LoVo (cell line): ENCODE measurements at places on chromosomes 3 and 15.

GRCh38 chr3:23656199-23656598 is 149.6 kb upstream of the UBE2E1 start:
- no peak for DNase-seq

DNA sequence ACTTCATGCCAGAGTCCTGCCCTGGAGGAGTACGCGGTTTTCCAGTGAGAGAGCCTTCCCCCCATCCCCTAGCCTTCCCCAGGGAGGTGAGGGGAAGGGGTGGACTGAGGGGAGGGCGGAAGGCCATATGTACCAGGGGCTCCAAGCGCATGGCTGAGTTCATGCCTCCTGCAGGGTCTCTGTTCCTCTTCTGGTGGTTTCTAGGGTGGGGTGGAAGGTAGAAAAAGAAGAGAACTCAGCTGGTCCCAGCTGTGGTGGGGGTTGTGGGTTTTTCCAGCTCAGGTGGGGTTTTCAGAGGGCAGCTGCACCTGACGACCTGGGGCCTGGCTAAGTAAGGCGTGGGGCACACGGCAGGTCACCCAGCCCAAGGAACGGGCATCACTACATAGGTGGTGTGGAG is 10.7 kb upstream of the IQSEC1 start:
- no peak for DNase-seq

- no peak for DNase-seq
Measured at GRCh38 chr3:76646921-76647562, 392.9 kb upstream of the ROBO2 start.

- no peak for DNase-seq
Measured at GRCh38 chr3:155673421-155673820, 71.5 kb downstream of the PLCH1 start.

GRCh38 chr3:139119331-139120025 is 74.8 kb upstream of the PRR23C start:
- DNase-seq = no peak

DNA sequence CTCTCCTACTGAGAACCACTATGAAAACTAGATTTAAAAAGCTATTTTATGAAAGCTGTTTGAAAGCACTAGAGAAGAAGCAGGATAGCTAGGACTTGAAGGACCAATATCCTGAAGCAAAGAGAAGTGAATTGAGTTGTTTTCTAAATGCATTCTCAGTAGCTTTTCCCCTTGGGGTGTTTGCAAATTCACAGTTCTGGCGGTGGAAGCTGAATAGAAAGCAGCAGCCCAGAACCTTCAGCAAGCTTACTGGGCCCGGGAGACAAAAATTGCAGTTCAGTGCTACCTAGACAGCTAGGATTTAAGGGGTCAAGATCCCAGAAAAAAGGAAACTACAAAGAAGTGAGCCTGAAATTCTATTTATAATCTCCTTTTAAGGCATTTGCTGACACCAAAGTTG is 31.3 kb upstream of the ANP32A start:
- DNase-seq = no peak

DNA sequence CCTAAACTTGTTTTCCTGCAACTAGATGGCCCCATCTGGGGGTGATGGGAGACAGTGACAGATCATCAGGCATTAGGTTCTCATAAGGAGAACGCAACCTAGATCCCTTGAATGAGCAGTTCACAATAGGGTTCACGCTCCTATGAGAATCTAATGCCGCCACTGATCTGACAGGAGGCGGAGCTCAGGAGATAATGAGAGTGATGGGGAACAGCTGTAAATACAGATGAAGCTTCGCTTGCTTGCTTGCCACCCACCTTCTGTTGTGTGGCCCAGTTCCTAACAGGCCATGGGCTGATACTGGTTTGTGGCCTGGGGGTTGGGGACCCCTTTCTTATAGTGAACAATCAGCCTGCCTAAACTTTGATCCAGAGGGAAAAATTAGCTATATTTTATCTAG is 15.2 kb upstream of the C3orf49 start:
- DNase-seq = no peak

- no peak for DNase-seq
Measured at GRCh38 chr15:69400850-69401249, 13.3 kb upstream of the KIF23 start.

DNA sequence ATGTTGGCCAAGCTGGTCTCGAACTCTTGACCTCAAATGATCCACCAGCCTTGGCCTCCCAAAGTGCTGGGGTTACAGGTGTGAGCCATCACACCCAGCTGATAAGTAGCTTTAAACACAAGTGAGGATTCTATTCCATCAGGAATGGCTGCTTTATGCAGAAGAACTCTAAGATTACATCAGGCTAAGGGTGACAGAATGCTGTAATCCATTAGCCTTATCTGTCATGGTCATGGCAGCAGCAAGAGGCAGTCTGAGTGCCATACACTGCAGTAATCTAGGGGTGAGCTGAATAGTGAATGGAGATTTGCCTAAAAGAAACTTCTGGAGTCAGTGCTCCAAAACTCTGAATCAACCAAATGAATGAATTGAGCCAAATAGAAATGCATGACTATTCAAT is 39.6 kb downstream of the LIPC start:
- no peak for DNase-seq

DNA sequence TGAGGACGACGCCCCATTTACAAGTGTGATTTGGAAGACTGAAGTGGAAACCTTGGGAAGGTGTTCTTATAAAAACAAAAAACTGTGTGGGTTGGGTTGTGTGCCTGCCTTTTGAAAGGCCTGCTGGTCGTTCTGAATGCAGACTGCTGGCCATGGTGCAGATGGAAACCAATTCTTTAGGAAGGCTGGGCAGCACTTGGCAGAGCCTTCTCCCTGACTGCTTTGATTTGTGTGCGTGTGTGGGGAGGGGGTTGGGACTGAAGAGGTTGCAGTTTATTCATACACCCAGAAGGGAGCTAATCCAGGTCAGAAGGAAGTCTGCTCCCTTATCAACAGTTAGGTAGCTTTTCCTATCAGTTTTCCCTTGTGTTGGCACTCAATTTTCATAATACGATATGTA is 288.7 kb downstream of the SOX2 start:
- DNase-seq = no peak

- no peak for DNase-seq
Measured at GRCh38 chr3:113158171-113158570, 53.2 kb upstream of the BOC start.

- no peak for DNase-seq
Measured at GRCh38 chr3:28267984-28268849, 26.8 kb downstream of the CMC1 start.

- no peak for DNase-seq
Measured at GRCh38 chr15:93168910-93169309, 79.9 kb upstream of the RGMA start.

GRCh38 chr3:160842021-160843005 is 86.3 kb downstream of the PPM1L start:
- no peak for DNase-seq

- no peak for DNase-seq
Measured at GRCh38 chr3:48215876-48216275, 7.4 kb upstream of the CAMP start.

- DNase-seq = no peak
Measured at GRCh38 chr3:61761694-61762430, 200.5 kb downstream of the PTPRG start.

GRCh38 chr15:32844118-32844711 is 126.4 kb downstream of the GREM1 start:
- peak; percentile 32 for DNase-seq

DNA sequence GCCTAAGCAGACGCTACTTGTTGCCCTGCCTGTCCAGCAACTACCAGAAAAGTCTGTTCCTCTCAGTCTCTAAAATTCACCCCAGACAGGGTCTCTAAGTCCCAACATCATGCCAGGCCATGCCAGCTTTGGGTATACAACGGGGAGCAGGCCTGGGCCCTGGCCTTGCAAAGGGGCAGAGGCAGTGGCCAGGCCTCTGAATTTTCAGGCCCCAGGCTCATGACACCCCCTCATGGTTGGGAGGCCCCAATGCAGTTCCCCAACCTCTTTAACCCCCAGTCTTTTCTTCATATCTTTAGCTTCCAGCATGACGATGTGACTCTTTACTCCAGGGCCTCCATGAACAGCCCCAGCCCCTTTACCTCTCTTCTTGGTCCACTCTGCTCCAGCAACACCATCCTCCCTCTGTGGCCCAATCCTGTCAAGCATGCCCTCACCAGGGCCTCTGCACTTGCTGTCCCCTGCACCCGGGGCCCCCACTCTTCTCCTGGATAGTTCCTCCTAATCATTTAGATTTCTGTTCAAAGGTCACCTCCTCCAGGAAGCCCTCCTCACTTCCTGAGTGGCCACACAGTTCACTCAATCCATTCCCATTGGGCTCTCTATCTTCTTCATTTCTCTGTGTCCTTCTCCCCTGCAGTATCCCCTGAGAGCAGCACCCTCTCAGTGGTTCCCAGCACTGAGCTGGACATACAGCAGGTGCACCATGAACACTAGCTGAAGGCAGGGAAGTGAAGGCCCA is 4.8 kb downstream of the IQSEC1 start:
- DNase-seq = no peak

DNA sequence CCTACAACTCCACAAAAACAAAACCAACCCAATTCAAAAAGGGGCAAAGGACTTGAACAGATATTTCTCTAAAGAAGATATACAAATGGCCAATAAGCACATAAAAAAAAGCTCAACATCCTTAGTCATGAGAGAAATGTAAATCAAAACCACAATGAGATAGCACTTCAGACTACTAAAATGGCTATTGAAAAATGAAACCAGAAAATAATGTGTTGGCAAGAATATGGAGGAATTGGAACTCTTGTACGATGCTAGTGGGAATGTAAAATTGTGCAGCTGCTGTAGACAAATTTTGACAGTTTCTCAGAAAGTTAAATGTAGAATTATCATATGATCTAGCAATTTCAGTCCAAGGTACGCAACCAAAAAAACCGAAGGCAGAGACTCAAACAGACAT is 29.0 kb downstream of the KY start:
- no peak for DNase-seq

GRCh38 chr15:74844319-74845207 is 1.6 kb upstream of the ULK3 start:
- no peak for DNase-seq

DNA sequence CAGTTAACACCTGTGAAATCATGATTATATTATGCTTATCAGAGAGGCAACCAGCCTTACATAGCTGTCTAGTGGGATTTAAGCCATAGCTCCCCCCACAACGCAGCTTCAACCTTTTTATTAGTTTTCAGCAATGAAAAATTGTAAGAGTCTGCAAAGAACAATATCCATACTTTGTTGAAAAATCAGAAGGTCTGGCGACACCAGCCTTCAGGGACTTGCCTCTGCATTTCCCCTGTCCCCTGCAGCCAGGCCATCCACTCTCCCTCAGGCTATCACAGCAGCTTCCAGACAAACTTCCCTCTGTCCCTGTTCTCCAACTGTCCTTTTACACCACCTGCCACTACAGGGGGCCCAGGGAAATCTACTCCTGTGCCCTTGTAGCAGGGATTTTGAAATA is 59.9 kb downstream of the SSUH2 start:
- DNase-seq = no peak

- DNase-seq = peak; percentile 23
Measured at GRCh38 chr15:63348392-63348791, 33.3 kb downstream of the CA12 start.

- DNase-seq = peak; percentile 60
Measured at GRCh38 chr3:126540342-126540849, 16.4 kb downstream of the CHST13 start.

DNA sequence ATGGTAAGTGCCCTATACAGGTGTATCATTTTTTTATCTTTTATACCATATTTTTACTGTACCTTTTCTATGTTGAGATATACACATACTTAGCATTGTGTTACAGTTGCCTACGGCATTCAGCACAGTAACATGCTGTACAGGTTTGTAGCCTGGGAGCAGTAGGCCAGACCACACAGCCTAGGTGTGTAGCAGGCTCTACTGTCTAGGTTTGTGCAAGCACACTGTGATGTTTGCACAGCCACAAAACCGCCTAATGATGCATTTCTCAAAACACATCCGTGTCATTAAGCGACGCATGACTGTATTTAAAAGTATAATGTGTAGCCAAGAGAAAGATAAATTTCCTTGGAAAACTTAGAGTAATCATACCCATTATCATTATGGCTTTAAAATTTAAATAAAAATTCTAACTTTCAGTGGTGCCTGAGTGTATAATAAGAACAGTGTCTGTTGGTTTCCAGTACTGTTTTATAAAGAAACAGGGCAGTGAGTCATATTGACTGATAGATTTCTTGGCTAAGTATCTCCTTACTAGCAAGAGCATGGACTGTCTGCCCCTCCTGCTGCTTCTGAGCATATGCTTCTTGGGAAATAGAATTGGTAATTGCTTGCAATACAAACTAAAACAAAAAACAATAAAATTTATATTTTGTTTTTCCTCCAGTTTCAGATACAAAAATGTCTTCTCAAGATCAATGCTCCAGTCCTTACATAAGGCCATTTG is 18.3 kb downstream of the CALML4 start:
- no peak for DNase-seq

DNA sequence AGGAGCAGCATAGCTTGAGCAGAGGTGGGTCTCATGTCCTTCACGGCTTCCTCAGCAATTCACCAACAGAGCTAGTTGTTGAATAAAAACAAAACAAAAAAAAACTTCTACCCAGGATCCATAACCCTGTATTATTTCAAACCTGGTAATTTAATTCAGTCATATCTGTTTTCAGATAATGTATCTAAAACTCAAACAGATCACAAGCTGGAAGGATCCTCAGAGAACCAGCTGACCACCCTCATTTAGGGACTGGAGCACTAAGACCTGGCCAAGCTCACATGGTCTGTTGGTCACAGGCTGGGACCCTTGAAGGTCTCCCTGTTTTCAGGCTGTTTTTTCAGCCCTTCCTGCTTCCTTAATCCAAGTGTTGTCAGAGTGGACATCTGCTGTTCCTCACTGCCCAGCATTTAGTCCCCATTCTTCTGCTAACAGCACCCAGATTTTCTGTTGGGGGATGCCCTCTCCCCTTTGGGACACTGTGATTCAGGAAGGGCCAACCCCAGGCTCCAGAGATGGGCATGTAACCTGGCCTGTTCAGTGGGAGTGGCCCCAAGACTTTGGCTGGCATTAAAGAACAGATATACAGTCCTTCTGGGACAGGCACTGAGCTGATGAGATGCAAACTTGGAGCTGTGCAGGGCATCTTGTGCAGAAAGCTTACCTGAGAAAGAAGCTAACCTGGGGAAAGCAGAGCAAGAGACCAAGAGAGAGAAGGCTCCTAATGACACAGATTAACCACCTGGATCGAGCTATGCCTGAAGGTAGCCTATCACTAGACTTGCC is 78.8 kb upstream of the SPATA12 start:
- no peak for DNase-seq
